ENCODE measurements at places on chromosomes 7 and 10.

GRCh38 chr7:91266067-91266688 is 1.9 kb downstream of the FZD1 start:
- DNase-seq = no peak

DNA sequence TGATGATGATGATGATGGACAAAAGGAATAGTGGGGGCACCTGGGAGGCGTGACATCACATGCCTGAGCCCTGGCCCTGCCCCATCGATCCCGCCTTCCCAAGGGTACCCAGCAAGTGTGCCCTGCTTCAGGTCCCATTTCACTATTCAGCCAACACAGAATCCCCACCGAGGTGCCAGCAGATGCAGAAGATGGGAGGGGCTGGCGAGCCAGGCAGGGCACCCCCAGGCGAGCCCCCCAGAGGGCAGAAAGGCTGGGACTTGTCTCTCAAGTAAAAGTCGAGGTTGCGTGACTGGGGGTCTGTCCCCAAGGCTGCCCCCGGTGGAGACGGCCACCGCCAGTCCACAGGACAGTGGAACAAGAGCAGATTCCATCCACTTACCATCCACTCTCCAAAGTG is 57.5 kb downstream of the INSIG1 start:
- DNase-seq = no peak

- DNase-seq = no peak
These were observed 381.2 kb upstream of the MGMT start for GRCh38 chr10:129085811-129086210.

DNA sequence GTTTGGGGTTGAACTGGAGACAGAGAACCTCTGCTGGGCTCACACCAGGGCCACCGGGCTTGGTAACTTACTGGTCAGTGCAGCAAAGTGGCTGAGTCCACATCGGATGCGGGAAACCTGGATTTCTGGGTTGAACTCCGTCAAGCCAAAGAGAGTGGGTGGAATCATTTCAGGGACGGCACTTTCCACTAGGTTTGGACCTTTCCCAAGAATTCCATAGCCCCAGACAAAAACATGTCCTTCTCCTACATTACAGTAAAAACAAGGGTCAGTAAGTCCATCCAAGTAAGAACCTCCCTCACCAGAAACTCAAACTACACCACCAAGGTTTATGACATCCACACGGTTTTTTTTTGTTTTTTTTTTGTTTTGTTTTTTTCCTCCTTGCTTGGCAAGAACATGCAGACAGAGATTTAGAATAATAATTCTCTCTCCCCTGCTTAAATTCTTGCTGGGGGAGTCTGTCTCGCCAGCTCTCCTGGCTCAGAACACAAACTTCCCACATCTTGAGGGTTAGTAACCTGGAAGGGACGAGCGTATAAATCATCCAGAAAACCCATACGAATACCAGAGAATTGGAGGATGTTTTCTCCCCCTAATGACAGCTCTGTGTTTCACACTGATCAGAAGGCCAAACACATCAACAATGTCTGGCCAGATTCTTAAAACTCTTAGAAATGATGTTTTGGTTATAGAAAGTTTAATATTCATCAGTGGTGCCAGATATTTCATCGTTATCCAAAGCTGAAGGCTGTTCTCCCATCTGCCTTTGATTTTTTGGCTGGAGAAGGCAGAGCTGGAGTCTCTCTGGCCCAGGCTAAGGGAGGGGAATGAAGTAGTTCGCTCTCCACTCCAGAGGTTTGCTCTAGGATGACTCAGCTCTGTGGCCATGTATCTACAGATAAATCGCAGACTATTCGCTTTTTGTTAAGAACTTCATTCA is 17.5 kb downstream of the RCC1L start:
- no peak for DNase-seq

GRCh38 chr7:142375710-142376313 is 118.0 kb upstream of the PRSS58 start:
- DNase-seq = peak; percentile 73

GRCh38 chr7:682810-683209 is 43.7 kb upstream of the DNAAF5 start:
- no peak for DNase-seq

- DNase-seq = no peak
These were observed 49.6 kb upstream of the SLIT1 start for GRCh38 chr10:97235353-97235752.

GRCh38 chr10:4522296-4523000 is 303.6 kb upstream of the AKR1E2 start:
- DNase-seq = no peak

GRCh38 chr7:137998250-137998649 is 3.6 kb downstream of the CREB3L2 start:
- no peak for DNase-seq

DNA sequence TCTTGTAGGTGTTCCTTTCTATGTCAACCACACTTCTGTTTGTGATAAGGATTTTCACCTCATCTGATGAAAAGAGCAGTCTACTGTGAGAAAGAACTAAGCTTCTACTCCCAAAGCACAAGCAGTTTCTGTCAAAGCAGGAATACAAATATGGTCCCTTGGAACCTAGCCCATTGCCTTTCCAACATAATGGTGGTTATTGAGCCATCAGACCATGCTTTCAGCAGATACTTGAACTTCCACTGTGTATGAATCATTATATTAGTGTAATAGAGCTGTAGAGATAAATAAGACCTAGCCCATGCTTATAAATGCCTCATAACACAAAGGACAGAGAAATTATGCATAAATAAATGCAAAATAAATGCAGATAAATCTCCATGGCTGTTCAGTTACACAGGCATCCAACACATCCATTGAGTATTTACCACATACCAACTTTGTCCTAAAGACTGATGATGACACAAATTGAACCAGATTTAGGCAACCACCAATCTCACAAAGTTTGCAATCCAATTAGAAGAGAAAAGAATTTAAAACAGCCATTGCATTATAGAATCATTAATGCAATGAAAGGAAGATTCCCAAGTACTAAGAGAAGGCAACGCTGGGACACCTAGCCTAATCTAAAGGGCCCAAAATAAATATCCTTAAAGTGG is 729.4 kb upstream of the C7orf33 start:
- DNase-seq = no peak

DNA sequence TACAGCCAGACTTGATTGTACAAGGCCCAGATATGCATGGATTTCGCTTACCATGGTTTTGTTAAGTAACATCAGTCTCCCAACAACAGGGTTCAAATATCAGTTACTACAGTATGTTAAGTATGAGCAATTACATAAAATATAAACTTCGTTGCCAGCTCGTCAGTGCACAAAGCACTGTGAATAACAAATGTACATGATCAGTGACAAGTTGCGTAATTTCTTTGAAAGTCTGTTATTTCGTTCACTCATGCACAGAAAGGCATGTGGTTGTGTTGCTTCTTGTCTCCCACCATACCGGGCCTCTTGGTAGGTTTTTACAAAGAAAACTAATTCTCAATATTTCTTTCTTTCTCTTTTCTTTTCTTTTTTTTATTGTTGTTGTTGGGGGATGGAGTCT is 12.5 kb upstream of the ZNF487 start:
- no peak for DNase-seq

DNA sequence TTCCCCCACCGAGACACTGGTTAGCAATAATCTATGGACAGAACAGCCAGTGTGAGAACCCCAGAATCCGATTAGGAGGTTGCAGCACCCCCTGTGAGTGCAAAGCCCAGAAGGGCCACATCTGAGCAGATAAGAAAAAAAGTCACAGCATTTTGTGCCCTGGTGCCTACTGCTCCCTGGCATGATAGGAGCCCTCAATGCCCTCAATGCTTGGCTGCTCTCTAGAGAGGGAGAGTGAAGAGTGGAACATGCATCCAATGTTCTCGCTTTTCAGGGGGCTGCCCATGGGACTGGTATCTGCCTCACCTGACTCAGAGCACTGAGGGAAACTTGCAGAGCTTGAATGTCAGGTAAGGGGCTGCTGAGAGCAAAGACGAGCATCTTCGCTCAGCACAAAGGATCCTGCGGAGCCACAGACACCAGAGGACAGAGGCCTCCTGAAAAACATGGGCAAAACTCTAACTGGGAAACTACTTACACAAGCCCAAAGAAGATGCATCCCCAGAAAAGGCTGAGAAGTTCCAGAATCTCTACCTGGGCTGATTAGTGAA is 98.0 kb upstream of the FAM20C start:
- no peak for DNase-seq

GRCh38 chr7:1950452-1951158 is 280.5 kb downstream of the ELFN1 start:
- DNase-seq = no peak

DNA sequence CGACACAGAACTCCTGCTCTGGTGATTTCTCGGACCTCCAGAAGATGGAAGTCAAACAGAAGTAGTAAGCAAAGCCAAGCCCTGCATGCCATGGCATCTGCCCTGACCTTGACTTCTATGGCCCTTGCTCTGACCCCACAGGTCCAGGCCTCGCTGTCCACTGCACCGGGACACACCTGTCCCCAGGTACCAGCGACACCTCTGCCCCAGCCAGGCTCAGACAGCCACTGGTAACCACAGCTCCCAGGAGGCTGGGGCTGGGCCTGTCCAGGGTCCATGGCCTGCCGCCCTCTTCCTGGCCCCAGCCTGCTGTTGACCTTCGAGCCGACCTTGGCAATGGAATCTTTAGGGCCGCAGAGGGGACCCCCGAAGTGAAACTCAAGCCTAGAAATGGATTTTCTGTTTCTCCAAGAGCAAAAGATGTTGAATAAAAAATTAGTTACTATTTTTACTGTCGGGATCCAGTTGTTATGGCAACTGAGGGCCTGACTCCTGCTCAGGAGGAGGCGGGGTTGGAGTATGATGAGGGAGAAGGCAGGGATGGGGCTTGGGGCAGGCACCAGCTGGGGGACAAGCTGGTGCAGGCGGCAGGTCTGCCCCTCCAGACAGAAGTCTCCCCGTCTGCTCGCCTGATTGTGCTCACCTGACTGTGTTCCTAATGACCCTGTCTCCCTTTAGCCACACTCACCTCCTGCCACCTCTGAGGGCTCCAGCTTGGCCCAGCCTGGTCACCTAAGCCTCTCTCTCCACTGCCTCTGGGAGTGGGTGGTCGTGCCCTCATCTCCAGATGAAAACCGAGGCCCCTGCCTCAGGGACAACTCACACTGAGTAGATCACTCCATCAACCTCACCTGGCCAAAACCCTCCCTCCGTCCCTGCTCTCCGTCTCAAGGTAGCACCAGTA is 4.1 kb upstream of the MMD2 start:
- peak; percentile 25 for DNase-seq

GRCh38 chr7:32611201-32612099 is 116.2 kb downstream of the AVL9 start:
- DNase-seq = no peak

GRCh38 chr10:387909-388660 is 252.8 kb downstream of the ZMYND11 start:
- no peak for DNase-seq

GRCh38 chr7:19798986-19799385 is 25.6 kb upstream of the TMEM196 start:
- no peak for DNase-seq

DNA sequence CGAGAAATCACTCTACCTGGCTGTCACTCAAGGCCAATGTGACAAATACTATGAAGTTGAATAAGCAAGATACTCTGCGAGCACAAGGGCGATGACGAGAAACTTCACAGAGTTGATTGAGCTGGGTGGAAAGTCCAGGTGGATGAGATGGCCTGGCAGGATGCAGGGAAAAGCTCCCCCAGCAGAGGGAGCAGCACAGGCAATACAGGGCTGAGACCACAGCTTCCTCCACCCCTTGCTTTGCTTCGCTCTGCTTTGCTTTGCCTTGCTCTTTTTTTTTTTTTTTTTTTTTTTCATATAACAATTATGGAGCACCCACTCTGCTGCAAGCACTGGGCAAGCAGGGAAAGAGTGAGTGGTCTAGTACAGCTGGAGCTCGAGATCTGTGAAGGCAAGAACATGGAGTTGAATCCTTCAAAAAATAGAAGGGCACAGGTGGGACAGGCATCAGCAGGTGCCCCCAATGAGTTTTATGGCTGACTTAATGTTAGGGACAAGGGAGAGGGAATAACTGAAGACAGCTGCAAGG is 88.3 kb downstream of the CABCOCO1 start:
- DNase-seq = peak; percentile 94

DNA sequence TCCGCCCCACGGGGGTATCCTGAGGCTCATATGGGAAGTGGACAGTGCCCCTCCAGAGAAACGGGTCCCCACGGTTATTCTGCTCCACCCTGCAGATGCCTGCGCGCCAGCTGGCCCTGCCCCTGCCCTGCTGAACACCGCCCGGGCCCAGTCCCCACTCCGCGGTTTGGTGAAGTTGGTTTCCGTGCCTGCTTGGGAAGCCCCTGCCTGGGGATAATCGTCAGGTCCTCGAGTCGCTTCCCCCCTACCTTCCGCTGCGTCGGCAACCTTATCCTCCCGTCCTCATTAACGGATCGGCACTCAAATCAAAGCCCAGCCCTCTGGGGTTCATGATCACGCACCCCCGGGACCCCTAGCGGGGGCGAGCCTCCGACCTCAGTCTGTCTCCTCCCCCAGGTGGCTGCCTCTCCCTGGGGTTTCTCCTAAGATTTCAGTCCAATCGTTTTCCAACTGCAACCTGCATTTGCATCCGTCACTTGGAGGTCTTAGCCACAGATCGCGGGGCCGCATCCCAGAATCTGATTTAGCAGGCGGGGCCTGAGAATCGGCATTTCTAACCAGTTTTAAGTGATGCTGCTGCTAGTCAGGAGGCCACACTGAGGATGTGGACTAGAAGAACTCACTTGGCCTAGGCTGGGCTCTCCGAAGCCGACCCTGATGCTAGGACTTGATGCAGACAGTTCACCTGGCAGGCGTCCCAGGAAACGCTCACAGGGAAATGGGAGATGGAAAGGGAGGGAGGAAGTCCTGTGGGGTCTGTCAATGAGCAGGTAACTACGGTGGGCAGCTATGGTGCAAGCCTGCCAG is 27.6 kb downstream of the WDR86 start:
- DNase-seq = no peak

GRCh38 chr7:66216687-66217086 is 11.6 kb downstream of the TPST1 start:
- no peak for DNase-seq

DNA sequence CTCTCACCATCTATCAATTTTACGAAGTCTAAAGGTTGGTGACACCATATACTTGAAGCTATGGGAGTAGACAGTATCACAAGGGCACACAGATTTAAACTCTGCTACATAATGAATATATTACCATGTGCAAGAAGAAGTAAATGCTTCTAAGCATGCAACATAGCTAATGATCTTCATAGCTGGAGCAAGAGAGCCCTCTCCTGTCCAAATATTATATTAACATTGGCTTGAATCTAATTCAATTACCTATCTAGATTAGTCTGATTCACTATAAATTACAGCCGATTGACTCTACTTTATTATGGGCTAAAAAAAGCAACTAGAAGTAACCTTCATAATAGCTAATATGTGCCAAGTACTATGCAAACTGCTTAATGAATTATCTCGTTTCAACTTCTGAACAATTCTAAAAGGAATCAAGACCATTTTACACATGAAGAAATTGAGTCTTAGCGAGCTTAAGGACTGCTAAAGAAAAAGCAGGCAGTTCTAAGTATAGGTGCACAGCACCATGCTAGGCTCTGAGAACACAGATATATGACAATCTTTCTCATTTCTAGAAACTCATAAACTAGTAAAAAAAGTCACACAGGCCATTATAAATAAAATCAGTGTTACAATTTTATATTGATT is 21.9 kb downstream of the FRA10AC1 start:
- peak; percentile 56 for DNase-seq
